Pancreas (tissue), 10 donors: ENCODE measurements at places on chromosomes 5 and 9.
A peak's percentile ranks its signal among the peaks of the same experiment; 100 is the strongest.

- no peaks in the 10 kb centered on the region for H3K36me3 ChIP-seq
- H3K4me1 ChIP-seq, result no peaks in the 10 kb centered on the region
- H3K4me3 ChIP-seq, result no peak overlapping the region
- H3K27ac ChIP-seq, result no peak overlapping the region
- no peak for DNase-seq
- peaks cover 14% of the 10 kb centered on the region for H3K27me3 ChIP-seq
Observed at GRCh38 chr9:79254900-79255650, 316.7 kb upstream of the TLE4 start.

- no peaks in the 10 kb centered on the region for H3K36me3 ChIP-seq
- H3K4me1 ChIP-seq, result no peaks in the 10 kb centered on the region
- no peak overlapping the region for H3K4me3 ChIP-seq
Observed at GRCh38 chr9:84834426-84834825, 164.9 kb downstream of the NTRK2 start.

DNA sequence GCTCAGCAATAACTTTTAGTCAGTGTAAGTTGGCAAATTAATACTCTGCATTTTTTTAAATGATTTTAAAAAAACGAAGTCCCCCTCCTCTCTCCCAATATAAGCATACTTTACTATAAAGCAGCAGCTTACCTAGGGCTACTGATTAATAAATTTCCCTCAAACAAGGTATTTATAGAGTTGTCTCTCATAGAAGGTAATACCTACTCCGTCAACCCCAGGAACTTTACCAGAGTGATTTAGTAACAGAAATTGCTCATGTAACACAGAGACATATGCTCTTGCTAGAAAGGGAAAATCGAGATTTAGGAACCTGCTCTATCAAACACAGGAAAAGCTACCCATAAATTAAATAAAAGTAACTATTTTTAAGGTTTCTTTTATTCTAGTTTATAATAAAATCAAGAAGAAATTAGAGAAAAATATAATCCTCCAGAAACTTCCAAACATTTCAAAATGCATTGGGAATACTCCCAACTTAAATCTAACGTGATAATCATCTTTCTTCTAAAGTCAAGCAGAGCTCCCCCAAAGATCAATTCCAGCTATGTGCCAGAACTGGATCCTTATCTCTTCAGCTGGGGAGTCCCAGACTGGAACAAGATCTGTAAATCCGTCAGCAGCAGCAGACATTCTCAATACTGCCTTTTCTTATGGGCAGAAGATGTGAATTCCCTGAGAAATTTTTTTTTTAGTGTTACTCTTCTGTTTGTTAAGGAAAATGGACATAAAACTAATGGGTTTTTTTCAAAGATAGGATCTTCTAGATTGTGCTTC lies 69.6 kb downstream of the ADAMTS16 start:
- H3K36me3 ChIP-seq, result no peaks in the 10 kb centered on the region
- H3K27ac ChIP-seq, result no peak overlapping the region
- H3K27me3 ChIP-seq, result no peaks in the 10 kb centered on the region

- no peak for DNase-seq
- peaks cover 27% of the 10 kb centered on the region for H3K4me1 ChIP-seq
Observed at GRCh38 chr9:4662989-4663792, 1.1 kb downstream of the PLPP6 start.

DNA sequence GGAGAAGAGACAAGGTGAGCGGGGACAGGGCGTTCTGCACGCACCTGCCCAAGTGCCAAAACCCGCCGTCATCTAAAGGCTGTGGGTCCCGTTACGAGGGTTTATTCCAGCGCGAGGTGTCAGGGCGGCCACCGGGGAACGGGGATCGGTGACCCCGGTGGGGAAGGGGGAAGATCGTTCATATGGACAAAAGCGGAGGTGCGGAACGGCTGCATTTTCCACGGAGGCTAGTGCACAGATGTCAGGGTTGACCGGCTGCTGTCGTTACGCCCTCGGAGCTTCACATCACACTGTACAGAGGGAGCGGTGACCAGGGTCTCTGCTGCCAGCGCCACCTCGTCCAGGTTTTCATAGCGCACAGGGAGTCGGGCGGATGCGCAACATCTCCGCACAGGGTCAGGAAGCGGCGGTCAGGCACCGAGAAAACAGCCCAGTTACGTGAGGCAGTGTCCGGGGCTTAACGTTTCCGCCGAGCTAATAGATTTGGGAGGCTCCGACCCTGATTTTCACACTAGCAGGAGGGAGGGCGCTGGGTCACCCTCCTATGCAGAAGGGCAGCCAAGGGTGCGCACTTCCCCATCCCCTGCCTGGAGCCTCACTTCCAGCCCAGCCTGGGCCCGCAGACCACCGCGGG lies 13.5 kb downstream of the BTNL9 start:
- no peak overlapping the region for H3K27ac ChIP-seq
- no peak for DNase-seq
- peak overlapping the region; percentile 45 for H3K4me3 ChIP-seq
- H3K4me1 ChIP-seq, result peaks cover 4% of the 10 kb centered on the region
- no peaks in the 10 kb centered on the region for H3K36me3 ChIP-seq

- no peak overlapping the region for H3K4me3 ChIP-seq
Observed at GRCh38 chr5:14447958-14448911, 133.4 kb upstream of the OTULINL start.

DNA sequence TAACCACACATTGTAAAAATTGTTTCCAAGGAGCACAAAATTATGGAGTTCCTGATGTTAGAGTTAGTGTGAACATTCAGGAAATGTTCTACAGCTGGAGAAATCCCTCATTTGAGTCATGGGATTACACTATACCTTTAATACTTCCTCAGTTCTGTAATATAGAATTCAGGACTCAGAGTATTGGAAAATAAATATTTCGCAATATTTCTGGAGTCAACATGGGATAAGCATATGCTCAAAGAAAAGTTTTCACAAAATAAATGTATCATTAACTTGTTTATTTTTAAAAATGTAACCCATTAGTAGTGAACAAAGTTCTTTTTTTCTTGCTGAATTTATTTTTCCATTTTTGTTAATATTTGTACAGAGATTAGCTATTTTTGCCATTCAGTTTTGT lies 8.6 kb downstream of the CYLC2 start:
- no peak overlapping the region for H3K27ac ChIP-seq

DNA sequence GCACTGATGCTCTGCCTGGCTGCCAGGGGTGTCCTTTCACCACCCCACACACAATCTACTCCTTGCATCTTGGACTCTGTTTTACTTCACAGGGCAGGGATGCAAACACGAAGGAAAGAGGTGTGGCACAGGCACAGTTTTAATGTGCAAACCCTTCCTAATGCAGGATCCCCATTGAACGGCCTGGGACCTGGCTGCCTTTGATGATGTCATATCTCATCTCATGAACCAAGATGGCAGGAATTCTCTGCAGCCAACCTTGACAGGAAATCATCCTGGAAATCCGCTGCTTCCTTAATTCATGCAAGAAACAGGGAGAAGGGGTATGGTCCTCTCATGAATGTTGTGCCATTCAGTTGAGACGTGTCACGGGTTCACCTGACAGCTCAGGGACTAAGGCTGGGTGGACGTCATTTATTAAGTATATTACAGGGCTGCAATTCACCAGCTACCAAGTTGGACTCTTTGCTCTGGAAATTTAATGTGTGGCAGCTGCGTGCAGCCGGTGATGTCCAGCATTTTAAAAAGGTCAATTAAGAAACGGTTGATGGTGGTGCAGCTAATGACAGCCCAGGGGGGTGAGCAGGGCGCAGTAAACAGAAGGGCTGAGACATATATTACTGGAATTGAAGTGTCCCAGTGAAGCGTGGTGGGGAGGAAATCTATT lies 91.5 kb downstream of the LMNB1 start:
- no peaks in the 10 kb centered on the region for H3K36me3 ChIP-seq
- DNase-seq, result no peak
- no peak overlapping the region for H3K27ac ChIP-seq
- H3K27me3 ChIP-seq, result no peaks in the 10 kb centered on the region

GRCh38 chr9:133141833-133142595 lies 21.0 kb upstream of the RALGDS start:
- peak; percentile 74 for DNase-seq
- no peak overlapping the region for H3K27ac ChIP-seq
- no peaks in the 10 kb centered on the region for H3K36me3 ChIP-seq
- no peaks in the 10 kb centered on the region for H3K27me3 ChIP-seq

DNA sequence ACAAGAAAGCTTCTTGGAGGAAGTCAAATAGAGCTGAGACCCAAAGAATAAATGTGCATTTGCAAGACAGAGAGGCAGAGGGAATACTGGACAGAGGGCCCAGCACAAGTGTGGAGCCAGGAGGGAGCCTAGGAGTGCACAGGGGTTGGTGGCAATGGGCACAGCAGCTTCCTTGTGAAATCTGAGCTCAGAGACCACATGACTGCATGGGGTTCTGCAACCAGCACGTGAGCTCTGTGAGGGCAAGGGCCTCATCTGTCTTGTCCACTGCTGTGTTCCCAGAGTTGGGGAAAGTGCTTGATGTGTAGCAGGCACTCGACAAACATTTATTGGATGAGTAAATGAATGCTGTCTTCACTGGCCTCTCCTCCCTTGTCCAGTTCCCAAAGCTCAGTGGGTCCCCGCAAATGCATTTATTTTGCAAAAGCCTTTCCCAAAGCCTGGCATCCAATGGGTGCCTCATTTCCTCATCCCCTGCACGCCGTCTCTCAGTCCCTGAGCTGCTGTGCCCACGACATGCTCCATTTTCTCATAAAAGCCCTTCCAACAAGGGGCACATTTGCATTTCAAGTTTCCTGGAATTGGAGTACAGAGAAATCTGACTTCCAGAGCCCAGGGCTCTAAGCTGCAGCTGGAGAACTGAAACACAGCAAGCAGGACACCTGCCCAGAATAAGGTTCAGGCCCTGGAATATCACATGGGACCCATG lies 58.5 kb downstream of the KCNIP1 start:
- no peaks in the 10 kb centered on the region for H3K36me3 ChIP-seq
- no peaks in the 10 kb centered on the region for H3K4me1 ChIP-seq
- H3K27me3 ChIP-seq, result no peaks in the 10 kb centered on the region
- no peak for DNase-seq

GRCh38 chr5:79560771-79561524 lies 47.0 kb upstream of the HOMER1 start:
- no peaks in the 10 kb centered on the region for H3K4me1 ChIP-seq
- no peak for DNase-seq
- H3K27ac ChIP-seq, result no peak overlapping the region
- H3K27me3 ChIP-seq, result no peaks in the 10 kb centered on the region
- no peaks in the 10 kb centered on the region for H3K36me3 ChIP-seq

DNA sequence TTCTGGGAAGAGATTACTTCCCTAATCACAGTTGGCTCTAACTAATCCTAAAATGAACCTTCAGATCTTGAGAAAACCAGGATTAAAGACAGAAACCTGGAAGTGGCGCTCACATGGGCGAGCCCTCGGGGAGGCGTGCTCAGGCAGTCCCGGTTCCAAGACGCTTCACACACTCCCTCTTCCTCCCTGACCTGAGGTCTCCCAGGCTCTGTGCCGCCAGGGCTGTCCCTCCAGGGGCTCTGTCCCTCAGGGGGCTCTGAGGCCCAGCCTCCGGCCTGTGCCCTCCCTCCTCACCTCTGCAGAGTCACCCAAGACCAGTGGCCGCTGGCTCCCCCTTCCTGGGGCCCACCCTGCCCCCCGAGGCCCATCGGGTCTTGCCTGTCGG lies 10.2 kb downstream of the SLC9A3 start:
- DNase-seq, result no peak
- no peak overlapping the region for H3K27ac ChIP-seq
- no peaks in the 10 kb centered on the region for H3K36me3 ChIP-seq

GRCh38 chr5:132822650-132823480 lies 7.6 kb downstream of the SHROOM1 start:
- no peak overlapping the region for H3K27ac ChIP-seq
- no peaks in the 10 kb centered on the region for H3K4me1 ChIP-seq
- H3K4me3 ChIP-seq, result no peak overlapping the region
- H3K27me3 ChIP-seq, result no peaks in the 10 kb centered on the region

DNA sequence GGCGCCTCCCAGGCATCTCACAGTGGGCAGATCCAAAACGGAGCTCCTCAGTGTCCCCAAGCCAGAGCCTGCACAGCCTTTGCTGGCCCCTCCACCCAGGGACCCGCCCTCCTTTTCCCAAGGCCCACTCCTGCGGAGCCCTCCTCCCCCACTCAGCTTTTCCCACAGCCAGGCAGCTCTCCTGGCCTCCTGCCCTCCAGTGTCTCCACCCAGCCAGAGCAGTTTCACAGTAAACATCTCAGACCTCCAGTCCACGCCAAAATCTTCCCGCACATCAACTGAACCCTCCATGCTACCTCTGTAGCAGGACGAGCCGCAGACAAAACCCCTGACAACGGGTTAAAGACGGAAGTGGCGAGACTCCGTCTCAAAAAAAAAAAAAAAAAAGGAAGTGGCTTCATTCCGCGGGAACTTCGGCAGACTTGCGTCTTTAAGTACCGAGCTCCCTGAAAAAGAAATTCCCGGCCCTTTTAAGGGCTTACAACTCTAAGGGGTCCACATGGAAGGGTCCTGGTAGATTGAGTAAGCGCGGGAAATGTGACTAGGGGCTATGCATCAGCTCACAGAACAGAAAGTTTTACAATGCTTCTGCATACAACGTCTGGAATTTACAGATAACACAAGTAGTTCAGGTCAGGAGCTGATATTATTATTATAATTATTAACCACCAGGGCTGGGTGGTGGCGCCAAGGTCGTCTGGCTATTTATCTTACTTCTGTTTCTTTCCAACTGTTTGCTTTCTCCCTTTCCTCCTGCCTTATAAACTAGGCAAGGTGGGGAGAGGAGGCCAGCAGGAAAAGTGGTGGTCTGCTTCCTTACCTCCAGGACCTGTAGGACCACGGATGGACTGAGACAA lies 11.4 kb upstream of the GRIN1 start:
- H3K27ac ChIP-seq, result peak overlapping the region; percentile 79
- peak; percentile 85 for DNase-seq
- no peaks in the 10 kb centered on the region for H3K36me3 ChIP-seq
- H3K4me3 ChIP-seq, result peak overlapping the region; percentile 61
- no peaks in the 10 kb centered on the region for H3K27me3 ChIP-seq
- H3K4me1 ChIP-seq, result peaks cover 19% of the 10 kb centered on the region

DNA sequence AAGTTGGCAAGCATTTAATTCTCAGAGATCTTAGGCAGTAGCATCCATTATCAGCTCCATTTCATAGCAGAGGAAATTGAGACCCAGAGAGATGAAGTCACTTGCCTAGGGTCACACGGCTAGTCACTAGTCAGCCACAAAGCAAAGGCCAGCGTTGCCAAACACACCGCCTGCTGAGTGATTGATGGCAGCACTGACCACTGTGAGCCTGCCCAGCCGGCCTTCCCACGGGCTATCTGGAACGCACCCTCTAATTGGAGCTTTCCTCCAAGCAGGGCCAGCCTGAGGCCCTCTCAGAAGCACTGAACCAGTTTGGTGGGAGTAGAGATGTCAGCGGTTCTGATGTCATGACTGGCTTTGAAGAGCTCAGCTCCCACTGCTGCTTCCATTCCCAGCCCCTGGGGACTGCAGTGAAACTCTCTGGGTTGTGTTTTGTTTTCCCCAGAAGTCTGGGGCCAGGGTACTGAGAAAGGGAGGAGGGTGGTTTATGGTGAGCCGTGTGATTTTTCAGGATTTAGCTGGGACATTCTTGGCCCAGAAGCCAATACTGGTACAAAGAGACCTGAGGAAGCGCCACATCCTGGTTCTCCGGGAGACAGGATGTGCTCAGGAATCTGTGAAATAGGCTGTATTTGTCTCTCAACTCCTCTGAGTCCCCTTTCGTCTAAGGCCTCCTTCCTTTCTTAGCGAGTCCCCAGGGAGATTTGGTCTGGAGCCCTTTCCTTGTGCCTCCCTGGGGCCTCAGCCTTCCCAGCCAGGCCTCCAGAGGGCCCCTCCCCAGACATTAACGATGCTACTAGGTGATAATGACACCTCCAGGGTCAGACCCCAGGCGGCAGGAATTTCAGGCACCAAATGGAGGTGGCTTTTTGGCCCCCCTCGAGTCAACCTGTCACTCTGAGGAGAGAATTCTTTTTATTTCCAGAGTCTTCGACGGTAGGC lies 44.5 kb downstream of the SPRY4 start:
- no peaks in the 10 kb centered on the region for H3K4me1 ChIP-seq
- H3K4me3 ChIP-seq, result no peak overlapping the region
- no peaks in the 10 kb centered on the region for H3K36me3 ChIP-seq
- H3K27ac ChIP-seq, result no peak overlapping the region
- DNase-seq, result peak; percentile 12
